ENCODE measurements at places on chromosomes 12 and 14.

- no peak for DNase-seq
These were observed 20.9 kb downstream of the ISCA2 start for GRCh38 chr14:74514471-74514941.

DNA sequence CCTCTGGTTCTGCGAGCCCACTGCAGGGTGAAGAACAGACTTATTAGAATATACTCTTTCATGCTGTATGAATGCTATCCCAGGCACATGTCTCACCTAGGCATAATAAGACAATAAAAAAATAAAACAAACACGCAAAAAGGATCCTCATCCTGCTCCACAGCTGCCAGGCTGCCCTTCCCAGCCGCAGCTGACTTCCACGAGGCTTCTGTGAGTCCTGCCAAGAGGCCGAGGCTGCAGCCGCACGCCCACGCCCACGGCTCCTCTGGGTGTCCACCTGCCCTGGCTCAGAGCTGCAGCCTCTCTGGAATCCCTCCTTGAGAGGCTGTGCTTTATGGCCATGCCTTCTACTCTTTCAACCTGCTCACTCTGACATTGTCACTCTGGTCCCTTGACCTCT, 6.9 kb downstream of the SMIM41 start:
- no peak for DNase-seq

GRCh38 chr12:67001251-67001650, 267.9 kb upstream of the CAND1 start:
- DNase-seq = no peak

GRCh38 chr14:102283631-102284129, 21.3 kb downstream of the MOK start:
- DNase-seq = no peak

DNA sequence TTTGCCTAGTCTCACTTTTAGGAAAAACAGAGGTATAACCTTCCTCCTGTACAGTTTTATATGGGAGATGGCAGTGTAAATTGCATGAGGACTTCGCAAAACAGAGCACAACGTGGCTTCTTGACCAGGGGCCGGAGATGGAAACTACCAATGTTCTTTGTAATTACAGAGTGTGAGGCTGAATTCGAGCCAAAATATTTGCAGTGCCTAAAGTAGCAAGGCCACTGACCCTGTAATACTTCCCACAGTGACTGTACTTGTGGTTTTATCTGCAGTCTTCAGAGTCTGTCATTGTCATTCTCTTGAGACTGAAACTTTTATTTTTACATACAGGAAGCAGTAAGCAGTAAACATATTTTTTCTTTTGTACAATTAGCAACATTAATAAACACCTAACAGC, 98.9 kb downstream of the RERG start:
- no peak for DNase-seq

DNA sequence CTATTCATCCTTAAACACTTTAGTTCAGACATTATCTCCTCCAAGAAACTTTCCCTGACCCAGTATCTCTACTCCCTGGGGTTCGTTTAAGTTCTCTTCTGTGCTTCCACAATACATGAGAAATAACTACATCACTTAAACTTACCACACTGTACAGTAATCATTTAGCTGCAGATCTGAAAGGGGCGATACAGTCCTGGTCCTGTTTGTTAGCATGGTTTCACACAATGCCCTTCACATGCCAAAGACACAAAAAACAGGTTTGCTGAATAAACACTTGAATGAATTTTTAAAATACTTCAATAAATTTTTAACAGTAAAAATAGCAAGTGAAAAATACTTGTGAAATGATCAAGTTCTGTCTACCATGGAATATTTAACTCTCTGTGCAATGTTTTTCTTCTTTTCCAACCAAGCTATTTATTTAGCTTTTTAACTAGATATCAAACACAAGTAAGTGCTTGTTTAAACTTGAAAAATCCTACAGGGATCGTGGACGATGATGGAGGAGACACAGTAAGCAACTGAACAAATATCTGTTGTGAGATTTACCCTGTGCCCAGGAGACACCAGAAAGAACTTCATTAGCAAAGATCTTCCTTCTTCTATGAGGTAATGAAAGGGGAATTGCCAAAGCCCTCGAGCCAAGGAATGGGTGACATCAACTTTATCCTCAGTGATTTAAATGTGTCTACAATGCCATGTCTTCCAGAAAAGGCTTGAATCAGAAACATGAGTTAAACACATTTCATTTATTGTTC, 255.6 kb upstream of the GRIP1 start:
- no peak for DNase-seq
